ENCODE measurements at places on chromosomes 7 and 10. TPM values are rescaled to one million over a fixed set of nuclear protein-coding genes. Genes with fewer than 3 reads are reported as not detected.

The HOXA5 gene
- 2.3 TPM for polyA plus RNA-seq

DNA sequence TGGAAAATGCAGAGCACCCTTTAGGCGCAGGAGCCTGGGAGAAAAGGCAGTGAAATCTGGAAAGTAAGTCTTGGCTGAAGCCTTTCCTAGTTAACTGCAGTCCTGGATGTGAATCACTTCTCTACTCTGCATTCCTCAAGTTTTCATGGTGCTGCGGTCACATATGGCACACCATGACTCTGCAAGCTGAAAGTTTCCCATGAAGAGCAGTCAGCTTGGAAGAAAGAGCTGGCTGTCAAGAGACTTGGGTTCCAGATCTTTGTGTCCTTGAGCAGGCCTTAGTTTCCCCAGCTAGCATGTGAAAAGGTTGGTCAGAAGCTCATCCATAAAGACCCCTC, 548.3 kb downstream of the SORCS3 start:
- DNase-seq: no peak

DNA sequence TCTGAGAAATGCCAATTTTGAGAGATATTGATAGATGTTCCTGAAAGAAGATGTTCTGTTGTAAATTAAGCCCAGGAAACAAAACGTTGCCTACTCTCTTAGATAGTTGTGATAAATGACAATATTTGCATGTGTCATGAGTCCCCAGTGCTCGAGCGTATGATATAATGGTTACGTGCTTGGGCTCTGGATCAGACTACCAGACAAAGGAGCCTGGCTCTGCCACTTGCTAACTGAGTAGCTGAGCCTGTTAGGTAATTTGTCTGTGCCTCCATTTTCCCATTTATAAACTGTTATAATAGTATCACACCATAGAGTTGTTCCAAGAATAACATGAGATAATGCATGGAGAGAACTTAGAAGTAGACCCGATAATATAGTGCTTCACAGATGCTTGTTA, 1.8 kb downstream of the A1CF start:
- DNase-seq: no peak

GRCh38 chr7:42852531-42852930, 59.3 kb downstream of the C7orf25 start:
- DNase-seq: no peak

The CYP26A1 gene
- polyA plus RNA-seq: 0.19 TPM

The PDE6C gene
- not detected for polyA plus RNA-seq

DNA sequence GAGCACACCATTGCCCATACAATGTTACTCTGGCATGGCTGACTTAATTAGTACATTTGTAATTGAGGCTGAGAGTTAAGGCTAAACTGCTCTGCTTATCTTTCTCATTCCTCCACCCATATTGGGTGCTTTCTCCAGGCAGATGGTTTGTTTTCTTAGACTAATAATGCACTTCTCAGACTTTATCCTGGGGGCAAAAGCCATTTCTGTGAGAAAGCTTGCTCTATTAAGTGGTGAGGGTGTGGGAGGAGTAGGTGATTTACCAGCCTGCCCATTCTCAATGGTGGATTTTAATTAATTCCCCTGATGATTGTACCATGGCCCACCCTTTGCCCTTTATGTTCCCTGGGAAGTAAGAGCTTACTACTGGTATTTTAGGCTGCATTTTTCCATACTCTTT, 174.8 kb downstream of the FOXP2 start:
- no peak for DNase-seq

GRCh38 chr7:2974093-2974819, 69.4 kb downstream of the CARD11 start:
- peak; percentile 49 for DNase-seq

Data from spleen (tissue), 13 donors.